Immature natural killer cell (primary cell): ENCODE measurements at places on chromosomes 5 and 9. TPM values are rescaled to one million over a fixed set of nuclear protein-coding genes. Genes with fewer than 3 reads are reported as not detected.

GRCh38 chr5:82376307-82376706, 98.2 kb upstream of the RPS23 start:
- DNase-seq, result no peak

- DNase-seq, result no peak
These were observed 1.1 kb upstream of the SNCAIP start for GRCh38 chr5:122310889-122311288.

BNC2 gene
- polyA plus RNA-seq, result 7.7 TPM

TBC1D2 gene
- polyA plus RNA-seq, result 5.6 TPM

- DNase-seq, result no peak
These were observed 133.0 kb downstream of the C9orf50 start for GRCh38 chr9:129487658-129488483.

- no peak for DNase-seq
These were observed 76.8 kb downstream of the MVB12B start for GRCh38 chr9:126403397-126403796.

GRCh38 chr9:126398403-126399058, 71.9 kb downstream of the MVB12B start:
- peak; percentile 72 for DNase-seq

FAM120A gene
- polyA plus RNA-seq, result 16.0 TPM

GRCh38 chr5:35304291-35304690, 74.0 kb upstream of the PRLR start:
- DNase-seq, result no peak

GPR150 gene
- polyA plus RNA-seq, result 0.94 TPM

DNA sequence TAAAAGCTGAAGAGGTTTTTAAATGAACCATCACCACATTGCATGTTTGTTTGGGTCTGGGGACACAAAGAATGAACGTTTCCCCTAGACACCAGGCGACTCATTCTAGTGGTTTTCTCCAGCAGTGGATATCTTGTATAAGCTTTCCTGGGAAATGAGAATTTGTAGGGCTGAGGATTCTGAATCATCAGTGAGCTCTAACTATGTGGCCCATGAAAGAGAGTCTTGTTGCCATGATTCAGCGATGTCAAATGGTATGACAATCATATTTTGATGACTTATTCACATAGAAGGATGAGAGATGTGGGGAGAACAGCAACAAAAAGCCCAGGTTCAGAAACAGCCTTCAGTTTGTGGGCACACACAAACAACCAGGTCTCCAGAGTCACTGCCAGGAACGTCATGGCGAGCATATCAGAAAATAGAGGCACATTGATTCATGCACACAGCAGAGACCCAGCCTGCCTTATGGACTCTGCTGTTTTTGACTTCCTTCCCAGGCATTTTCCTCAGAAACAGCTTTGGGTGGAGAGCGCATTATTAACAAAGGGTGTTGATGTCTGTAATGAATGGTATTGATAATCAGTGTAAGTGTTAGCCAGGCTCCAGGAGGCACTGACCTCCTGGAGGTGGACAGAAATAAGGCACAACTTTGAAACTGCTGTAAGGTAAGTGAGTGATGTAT, 13.3 kb downstream of the ZNF474 start:
- no peak for DNase-seq

CDKN2A gene
- polyA plus RNA-seq, result 2.6 TPM

DNA sequence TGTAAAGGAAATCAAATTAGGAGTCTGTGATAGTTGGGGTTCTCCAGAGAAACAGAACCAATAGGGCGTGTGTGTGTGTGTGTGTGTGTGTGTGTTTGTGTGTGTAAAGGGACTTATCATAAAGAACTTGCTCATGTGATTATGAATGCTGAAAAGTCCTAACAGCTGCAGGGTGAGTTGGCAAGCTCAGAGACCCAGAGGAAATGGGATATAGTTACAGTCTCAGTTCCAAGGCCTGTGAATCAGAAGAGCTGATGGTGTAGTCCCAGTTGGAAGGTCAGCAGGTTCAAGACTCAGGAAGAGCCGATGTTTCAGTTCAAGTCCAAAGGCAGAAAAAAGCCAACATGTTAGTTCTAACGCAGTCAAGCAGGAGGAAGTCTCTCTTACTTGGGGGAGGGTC, 214.2 kb downstream of the ELAVL2 start:
- DNase-seq, result no peak
